Activated CD4-positive, alpha-beta T cell treated with anti-CD3 and anti-CD28 coated beads, Interleukin-2, amount 10 ng/mL, durations not matched to agents 7 days and 5 days (primary cell): ENCODE measurements at places on chromosomes 5 and 9. TPM values are rescaled to one million over a fixed set of nuclear protein-coding genes. Genes with fewer than 3 reads are reported as not detected.

Gene AGXT2
- not detected for total RNA-seq

Gene OSMR
- not detected for total RNA-seq

GRCh38 chr9:9719373-9720112 lies 893.3 kb downstream of the PTPRD start:
- DNase-seq: no peak

GRCh38 chr5:131747180-131748105 lies 49.4 kb downstream of the FNIP1 start:
- DNase-seq: peak; percentile 30

DNA sequence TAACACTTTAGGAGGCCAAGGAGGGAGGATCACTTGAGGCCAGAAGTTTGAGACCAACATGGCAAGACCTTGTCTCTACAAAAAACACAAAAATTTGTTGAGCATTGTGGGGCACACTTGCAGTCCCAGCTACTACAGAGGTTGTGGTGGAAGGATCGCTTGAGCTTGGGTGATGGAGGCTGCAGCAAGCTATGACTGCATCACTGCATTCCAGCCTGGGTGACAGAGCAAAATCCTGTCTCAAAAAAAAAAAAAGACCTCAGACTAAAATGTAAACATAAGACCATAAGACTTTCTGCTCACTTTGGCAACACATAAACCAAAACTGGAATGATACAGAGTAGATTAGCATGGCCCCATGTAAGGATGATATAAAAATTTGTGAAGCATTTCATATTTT lies 24.6 kb upstream of the NANS start:
- DNase-seq: no peak

DNA sequence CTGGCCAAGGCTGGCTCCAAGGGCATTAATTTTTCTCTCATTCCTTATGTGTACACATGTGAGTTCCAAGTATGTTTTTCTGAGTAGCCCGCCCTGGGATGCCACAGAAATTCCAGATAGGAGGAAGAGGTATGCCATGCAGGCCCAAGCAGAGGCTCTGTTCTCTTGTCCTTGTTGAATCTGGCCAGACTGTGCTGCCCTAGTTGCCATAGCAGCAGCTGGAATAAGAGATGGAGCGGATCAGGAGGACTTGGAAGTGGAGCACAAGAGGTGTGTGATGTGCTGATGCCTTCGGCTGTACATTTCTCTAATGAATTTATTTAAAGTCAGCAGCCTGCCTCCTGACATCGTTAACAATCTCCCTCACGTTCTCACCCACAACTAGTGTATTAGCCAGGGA lies 235.6 kb upstream of the RPS23 start:
- no peak for DNase-seq

DNA sequence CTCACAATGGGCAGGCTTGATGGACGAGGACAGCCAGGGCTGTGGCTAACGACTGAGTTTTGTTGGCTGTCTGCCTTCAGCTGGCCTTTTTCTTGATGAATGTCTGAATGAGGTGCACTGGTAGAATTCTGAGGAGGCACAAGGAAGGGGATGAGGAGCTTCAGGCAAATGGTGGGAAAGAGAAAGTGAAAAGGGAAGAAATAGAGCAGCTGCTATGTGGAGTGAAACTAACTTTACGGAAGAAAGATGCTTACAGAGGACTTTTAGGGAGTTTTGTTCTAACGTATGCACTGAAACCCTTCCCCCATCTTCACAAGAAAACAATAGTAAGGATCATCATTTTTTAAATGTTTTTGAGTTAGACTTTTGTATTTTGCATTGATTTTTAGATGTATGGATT lies 45.3 kb downstream of the OR2K2 start:
- no peak for DNase-seq

DNA sequence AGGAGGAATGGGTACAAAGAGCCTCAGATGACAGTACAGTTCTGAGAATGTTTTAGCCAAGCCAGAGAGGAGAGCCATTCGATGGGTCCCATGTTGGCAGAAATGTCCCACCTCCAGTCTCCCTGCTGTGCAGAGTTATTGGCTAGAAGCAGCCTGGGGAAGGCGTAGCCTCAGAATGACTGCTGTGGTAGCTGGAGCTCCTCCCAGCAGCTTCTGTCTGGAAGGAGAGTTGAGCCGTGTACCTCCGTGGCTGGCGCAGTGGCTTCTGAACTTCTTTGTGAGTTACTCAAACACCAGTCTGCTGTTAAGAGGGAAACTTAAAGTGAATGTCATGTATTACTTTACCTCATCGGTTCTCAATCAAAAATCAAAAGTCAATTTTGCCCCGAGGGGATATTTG lies 193.3 kb upstream of the SNX2 start:
- DNase-seq: no peak

DNA sequence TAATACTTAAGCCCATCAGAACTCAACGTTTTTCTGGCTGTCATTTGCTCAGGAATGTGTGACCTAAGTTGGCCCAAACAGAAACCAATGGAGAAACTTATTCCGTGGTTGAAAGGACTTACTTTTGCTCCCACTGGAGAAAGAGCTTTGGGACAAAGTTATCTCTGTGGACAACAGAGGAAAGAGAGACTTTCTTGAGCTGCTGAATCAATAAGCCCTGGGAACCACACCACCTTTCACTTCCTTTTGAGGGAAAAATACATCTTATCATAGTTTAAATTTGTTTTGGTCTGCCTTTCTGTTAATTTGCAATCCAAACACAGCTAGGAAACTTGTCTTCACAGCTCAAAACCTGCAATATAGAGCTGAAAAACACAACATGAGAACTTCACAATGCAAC lies 62.8 kb upstream of the VCAN start:
- no peak for DNase-seq

- DNase-seq: no peak
These were observed 2.2 kb downstream of the GAS1 start for GRCh38 chr9:86944796-86945727.

DNA sequence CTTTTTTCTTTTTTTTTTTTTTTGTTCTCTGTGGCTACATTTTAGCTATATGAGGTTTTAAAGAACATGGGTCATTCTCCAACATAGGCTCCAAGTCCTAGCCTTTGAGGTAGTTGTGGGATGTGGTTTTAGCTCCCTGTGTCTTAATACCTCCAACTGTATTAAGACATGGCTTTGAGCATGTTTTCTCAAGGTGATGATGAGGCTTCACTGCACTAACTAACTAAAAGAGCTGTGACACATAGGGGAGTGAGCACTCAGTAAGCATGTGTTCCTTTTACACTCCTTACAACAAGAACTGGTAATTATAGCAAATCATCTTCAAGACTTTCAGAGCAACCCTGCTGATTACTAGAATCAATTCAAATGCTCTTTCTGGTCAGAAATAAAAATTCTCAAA lies 333.6 kb upstream of the CCNH start:
- DNase-seq: no peak
